ENCODE measurements at places on chromosomes 13 and 19.

DNA sequence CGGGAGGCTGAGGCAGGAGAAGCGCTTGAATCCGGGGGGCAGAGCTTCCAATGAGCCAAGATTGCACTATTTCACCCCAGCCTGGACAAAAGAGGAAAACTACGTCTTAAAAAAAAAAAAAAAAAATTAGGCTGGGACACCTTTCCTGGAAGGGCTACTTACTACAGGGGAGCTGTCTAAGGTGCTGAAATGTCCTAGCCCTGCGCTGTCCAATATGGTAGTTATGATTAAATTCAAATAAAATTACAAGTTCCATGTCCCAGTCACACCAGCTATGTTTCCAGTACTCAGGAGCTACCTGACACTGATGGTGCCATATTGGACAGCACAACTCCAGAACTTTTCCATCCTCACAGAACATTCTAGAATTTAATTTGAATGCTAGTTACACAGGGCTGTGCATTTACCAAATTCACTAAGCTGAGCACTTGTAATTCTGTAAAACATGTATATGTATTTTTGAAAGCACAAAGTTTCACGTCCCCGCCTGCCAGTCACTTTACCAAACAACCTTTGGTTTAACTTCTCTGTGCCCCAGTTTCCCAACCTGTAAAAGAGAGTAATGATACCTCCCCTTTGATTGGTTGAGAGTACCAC lies 9.2 kb upstream of the ZSCAN22 start:
- DNase-seq = no peak

- no peak for DNase-seq
Measured at GRCh38 chr19:41889896-41890295, 6.9 kb downstream of the ARHGEF1 start.

DNA sequence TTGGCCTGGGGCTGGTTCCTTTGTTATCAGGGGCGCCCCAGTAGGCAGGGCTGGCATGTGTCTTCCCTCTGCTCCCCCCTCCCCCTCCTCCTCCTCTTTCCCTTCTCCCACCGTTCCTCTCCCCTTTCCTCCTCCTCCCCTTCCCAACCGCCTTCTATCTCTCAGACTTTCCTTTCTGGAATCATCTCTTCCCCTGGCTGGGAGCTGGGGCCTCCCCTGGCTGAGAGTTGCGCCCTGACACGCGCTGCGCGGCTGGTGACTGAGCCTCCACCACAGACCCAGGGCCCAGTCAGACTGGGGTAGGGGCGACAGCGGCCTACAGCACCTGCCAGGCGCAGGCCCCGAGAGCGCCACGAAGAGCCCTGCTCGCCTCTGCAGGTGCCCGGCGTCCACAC lies 2.8 kb downstream of the PNMA8B start:
- no peak for DNase-seq

DNA sequence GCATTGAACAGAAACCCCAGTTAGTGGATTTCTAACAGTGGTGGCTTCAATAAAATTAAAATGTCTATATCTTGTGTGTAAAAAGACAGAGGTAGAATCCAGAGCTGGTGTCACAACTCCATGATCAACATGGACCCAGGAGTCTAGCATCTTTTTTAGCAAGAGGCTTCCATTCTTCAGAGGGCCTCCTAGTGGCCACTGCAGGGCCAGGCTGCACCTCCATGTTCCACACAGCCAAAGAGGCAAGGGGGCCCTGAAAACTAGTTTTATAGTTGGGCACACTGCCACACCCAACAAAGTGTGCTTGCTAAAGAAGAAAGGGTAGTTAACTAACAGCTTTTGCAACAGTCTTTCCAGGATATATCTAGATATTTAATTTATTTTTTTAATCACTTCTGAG lies 12.9 kb downstream of the N4BP2L1 start:
- no peak for DNase-seq
